SHP77 (cell line): ENCODE measurements at places on chromosomes 11 and 22.
A peak's percentile ranks its signal among the peaks of the same experiment; 100 is the strongest.

DNA sequence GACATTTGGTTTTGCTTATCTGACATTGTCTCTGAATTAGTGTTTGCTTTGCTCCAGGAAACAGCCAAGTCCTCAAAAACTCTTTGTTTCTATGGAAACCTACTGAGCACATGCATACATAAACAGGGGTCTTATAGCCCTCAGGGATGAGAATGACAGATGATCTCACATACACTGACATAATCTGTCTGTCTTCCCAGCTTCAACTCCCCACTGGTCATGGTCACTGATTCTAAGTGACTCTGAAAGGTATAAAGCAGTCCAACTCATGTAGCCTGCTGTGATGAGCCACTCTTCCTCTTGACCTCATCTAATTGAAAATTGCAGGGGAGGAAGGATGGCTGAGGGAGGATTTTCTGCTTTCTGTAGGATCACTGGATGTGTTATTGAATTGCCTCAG is 12.6 kb downstream of the ZNF143 start:
- no peak for DNase-seq

GRCh38 chr11:61129639-61130523 is 27.6 kb downstream of the CD5 start:
- no peak for DNase-seq

DNA sequence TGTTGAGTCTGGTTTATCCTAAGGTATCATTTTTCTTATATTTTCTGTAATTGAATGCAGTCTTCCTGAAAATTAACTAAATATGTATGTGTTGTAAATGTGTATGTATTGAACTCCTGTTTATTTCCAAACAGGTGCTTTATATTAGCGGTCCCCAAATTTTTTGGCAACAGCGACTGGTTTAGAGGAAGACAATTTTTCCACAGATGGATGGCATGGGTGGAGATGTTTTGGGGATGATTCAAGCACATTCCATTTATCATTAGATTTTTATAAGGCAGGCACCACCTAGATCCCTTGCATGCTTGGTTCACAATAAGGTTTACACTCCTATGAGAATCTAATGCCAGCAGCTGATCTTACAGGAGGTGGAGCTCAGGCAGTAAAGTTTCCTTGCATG is 210.5 kb upstream of the ANO3 start:
- no peak for DNase-seq

- no peak for DNase-seq
These were observed 11.4 kb upstream of the A4GALT start for GRCh38 chr22:42732081-42732480.

DNA sequence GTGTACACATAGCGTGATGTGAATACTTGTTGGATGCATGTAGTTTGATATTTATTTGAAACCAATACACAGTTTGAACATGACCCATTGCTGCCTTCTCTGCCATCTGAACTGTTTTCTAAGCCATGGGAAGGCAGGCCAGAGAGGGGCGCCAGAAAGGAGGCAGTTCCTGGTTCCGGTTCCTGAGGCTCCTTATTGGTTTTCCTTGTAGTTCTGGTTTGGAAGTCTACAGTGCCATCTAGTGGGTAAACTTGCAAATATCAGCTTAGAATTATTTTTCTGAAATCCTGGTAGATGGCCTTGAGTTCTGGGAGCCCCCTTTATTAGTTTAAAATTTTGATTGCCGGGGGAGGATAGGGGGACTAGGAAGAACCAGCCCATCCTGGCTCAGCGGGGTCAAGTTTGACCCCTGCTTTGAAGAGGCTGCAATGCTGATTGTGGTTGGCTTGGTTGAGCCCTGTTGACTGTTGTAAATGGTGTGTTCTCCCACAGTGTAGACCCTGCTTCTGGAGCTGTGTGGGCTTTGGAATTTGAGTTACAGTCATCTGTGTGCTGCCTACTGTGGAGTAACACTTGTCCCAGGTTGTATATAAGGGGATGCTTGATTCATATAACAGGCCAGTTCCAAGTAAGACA is 48.4 kb downstream of the GRAMD1B start:
- peak; percentile 69 for DNase-seq

- no peak for DNase-seq
These were observed 11.6 kb downstream of the TOLLIP start for GRCh38 chr11:1297576-1298473.

- DNase-seq, result no peak
These were observed 19.7 kb downstream of the CTR9 start for GRCh38 chr11:10770626-10771254.

DNA sequence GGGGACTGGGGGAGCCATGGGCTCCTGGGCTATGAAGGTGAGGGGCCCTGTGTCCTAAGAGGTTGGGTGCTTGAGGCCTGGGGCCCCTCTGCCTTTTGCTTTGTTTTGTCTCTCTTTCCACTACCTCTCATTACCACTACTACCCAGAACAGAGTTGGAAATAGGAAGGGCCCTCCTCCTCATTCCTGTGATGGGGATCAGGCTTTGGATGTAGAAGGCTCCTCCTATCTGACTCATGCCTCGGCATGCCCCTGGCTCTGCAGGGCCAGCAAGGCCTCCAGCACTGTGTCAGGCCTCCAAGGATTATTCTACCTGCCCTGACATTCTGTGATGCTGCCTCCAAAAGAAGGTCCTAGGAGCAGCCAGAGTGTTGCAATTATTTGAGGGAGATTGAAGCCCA is 766 bp downstream of the IZUMO1R start:
- no peak for DNase-seq

GRCh38 chr11:65776196-65776595 is 4.6 kb downstream of the AP5B1 start:
- DNase-seq, result no peak

DNA sequence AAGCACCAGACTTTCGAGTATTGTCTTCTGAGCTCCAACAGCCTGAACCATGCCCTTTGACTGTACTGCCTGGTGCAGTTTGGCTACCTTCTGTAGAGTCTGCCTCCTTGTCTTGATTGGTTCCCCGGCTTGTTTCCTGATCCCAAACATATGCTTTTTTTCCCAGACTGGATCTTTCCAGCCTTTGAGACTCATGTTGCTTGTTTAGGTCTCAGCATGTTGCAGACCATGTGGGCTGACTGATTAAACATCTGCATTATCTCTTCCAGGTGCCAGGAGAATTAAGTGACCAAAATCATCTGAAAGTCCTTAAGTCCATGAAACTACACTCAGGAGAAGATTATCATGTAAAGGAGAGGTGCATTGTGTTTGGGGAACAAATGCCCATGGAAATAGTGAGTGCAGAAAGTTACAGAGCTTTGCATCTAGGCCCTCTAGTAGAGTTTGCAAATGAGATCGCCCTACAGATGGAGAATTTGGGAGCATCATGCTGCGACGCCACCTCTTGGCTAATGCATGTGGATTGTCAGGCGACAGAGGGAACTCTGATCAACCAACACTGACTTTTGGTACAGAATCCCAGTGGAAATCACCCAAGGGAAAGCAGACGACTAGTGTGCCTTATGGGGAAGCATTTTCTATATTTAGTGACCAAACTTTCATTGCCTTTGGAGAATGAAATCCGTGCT is 188.8 kb downstream of the BLID start:
- DNase-seq, result no peak
